ENCODE measurements at places on chromosomes 5 and 9. TPM values are rescaled to one million over a fixed set of nuclear protein-coding genes. Genes with fewer than 3 reads are reported as not detected.

The FABP6 gene
- total RNA-seq: 0.31 TPM

The ANKRD31 gene
- total RNA-seq: not detected

The REEP2 gene
- 6.5 TPM for total RNA-seq

The DNAJC18 gene
- total RNA-seq: 8.8 TPM

The RBM22 gene
- 54.3 TPM for total RNA-seq

The CYSRT1 gene
- total RNA-seq: 0.67 TPM

The TAL2 gene
- total RNA-seq: not detected

The AGPAT2 gene
- total RNA-seq: 77.9 TPM

The JAKMIP2 gene
- not detected for total RNA-seq

The FOXD4 gene
- 0.23 TPM for total RNA-seq

The RGMB gene
- 25.4 TPM for total RNA-seq

The TYRP1 gene
- total RNA-seq: 0.23 TPM

The MUSK gene
- not detected for total RNA-seq

The TOPORS gene
- total RNA-seq: 21.2 TPM

The UNC13B gene
- total RNA-seq: 35.2 TPM

The GARIN3 gene
- not detected for total RNA-seq

The MLANA gene
- total RNA-seq: not detected

The AJM1 gene
- 7.2 TPM for total RNA-seq

The C1QTNF3 gene
- 2.1 TPM for total RNA-seq

The PCDHA12 gene
- 10.0 TPM for total RNA-seq

The MCIDAS gene
- total RNA-seq: 2.9 TPM

The PCDHA1 gene
- total RNA-seq: not detected

The C9orf50 gene
- not detected for total RNA-seq

Measured in Panc1 (cell line).